Hematopoietic multipotent progenitor cell treated with erythropoietin and hydrocortisone succinate and interleukin-3 and kit ligand, for 8 days (in vitro differentiated cells): ENCODE measurements at places on chromosomes 2 and 18.

DNA sequence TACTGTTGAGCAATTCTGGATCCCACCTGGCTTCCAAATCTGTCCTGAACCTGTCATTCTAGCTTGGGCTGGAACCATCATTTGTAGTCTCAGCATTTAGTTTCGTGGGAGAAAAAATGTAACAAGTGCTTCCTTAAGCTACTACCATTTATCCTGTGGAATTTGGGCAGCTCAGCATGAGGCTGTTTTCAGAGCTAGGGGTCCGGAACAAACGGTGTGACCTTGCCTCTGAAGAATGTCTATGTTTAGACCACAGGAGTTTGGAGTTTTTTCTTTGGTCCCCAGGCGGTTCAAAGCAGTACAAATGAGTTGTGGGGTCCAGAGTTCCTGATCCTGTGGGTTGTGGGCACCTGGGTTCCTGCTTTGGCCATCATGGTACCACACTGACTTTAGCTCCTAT, 59.1 kb upstream of the TMEM178A start:
- DNase-seq, result no peak

DNA sequence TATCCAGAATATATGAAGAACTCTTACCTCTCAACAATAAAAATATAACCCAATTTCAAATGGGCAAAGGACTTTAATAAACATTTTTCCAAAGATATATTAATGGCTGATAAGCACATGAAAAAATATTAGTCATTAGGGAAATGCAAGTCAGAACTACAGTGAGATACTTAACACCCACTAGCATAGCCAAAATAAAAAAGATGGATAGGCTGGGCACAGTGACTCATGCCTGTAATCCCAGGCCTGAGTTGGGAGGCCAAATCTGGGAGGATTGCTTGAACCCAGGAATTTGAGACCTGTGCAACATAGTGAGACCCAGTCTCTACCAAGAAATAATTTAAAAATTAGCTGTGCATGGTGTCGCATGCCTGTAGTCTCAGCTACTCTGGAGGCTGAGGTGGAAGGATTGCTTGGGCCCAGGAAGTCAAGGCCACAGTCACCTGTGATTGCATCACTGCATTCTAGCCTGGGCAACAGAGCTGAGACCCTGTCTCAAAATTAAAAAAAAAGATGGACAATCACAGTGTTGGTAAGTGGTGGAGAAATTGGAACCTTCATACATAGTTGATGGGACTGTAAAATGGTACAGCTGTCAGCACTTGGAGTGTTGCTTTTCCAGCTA, 25.1 kb downstream of the MARCHF7 start:
- no peak for DNase-seq

DNA sequence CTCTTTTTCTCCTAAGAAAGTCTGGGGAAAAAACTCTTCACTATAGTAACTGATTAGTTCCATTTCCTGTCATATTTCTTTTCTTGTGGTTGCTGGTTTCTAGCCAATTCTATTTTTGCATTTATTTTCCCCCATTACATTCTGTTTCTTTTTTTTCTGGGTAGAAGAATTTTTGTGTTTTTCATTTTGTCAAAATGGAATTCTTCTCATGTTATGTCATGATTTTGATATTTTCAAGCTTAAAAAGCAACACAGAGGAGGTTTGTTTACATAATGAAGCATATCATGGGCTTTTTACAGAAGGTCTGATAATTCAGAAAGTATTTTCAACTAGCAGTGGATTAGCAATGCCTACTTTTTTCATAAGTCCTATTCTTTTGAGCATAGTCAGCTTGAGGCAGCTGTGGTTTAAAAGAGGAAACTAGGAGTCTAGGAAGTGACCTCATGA, 102.0 kb downstream of the MAP2 start:
- peak; percentile 20 for DNase-seq

DNA sequence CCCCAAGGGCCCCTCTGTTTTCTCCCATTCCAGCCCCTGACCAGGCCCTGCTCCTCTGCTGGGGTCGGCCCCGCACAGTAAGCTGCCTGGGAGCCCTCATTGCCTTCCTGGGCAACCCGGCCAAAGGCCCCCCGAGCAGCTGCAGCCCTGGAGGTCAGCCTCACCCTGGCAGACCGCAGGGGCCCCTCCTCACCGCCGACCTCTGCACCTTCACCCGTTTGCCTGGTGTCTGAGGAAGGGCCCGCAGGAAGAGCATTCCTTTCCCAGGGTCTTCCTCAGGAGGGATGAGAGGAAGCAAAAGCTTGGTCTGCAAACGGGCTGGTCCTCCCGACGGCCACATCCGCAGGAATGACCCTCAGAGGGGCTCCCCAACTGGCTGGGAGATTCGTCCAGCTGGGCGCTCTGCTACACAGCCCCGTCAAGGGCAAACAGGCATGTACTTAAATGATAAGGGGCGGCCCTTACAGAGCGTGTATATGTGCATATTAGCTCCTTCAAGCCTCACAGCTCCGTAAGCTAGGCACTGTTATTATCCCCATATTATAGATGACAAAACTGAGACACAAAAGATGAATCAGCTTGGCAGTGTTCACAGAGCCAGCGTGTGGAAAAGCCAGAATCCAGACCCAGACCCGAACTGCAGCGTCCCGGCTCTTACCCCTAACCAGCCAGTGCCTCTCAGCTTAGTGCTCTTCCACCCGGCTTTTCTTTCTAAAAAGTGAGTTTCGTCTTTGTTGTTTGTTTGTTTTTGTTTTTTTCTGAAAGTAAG, 52.8 kb downstream of the SLC4A1AP start:
- no peak for DNase-seq

DNA sequence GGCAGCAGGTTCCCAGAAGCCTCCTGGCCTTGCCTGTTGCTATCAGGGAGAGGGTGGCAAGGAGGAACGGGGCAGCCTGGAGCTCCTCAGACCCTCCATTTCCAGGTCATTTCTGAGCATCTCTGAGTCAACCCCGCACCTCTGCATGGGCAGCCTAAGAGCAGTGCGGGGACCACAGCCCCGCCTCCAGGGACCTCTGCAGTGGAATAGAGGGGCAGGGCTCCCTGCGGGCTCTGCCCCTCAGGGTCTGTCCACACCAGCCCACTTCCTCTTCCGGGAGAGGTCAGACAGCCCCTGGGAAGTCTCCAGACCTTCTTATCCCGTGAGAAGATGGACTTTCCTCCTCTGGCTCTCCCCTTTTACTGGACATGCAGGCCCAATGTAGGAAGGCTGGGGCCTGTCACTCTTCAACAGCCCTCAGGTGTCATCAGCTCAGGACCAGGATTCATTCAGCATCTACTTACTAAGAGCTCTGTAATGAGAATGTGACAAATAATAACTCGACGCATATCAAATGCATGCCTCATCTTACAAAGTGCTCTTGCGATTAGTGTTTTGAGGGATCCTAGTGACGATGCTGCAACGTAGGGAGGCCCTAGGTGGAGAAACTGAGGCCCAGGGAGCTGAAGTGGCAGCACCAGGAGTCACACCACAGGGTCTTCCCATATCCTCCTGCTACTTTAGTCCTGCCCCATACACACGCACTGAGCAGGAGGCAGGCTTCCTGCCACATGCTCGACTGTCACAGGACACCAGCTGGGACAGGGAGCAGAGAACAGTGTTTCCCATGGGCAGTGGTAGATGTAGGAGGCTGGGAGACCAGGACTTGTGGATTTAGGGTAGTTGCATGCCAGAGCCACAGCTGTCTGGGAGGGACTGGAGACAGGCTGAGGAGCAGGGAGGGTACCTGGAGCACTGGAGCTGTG, 28.0 kb downstream of the SH2D6 start:
- no peak for DNase-seq

- DNase-seq, result peak; percentile 86
Measured at GRCh38 chr18:45962461-45962860, 4.7 kb downstream of the EPG5 start.

DNA sequence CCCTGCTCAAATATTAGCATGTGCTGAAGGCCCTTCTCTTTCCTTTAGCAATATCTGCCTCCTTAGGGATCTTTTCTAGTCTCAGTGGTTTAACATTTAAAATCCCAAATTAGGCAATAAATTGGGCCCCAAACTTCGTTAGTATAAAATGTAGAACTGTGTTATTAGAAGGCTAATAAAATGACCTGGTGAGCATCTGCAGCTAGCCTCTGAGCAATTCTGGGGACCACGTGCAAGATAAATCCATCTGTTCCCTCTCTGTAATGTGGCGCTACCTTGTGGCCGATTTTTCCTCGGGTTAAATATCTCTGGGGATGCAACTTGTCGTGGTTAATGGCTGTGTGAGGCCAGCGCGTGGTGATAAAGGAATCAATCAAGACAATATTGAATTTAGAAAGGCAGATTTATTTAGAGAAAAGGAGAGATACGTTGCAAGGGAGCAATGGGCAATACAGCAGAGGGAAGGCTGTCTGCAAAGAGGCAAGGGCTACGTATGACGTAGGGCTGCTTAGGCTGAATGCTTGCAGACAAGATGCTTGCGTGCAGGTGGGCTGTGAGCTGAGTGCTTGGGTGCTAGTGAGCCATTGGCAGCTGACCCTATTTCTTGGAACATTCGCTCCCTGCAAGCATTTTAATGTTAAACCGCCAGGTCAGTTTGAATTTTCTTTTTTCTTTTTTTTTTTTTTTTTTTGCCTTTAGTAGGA, 18.5 kb upstream of the IL36G start:
- DNase-seq, result peak; percentile 39

DNA sequence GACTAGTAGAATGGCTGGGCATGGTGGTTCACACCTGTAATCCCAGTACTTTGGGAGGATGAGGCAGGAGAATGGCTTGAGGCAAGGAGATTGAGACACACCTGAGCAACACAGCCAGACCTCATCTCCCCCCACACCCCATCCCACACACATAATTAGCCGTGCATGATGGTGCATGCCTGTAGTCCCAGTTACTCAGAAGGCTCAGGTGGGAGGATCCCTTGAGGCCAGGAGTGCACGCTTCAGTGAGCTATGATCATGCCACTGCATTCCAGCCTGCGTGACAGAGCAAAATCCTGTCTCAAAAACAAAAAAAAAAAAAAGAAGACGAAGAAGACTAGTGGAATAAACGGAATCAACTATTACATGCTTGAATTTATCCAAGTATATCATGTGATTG, 150.0 kb downstream of the STK39 start:
- DNase-seq, result no peak

DNA sequence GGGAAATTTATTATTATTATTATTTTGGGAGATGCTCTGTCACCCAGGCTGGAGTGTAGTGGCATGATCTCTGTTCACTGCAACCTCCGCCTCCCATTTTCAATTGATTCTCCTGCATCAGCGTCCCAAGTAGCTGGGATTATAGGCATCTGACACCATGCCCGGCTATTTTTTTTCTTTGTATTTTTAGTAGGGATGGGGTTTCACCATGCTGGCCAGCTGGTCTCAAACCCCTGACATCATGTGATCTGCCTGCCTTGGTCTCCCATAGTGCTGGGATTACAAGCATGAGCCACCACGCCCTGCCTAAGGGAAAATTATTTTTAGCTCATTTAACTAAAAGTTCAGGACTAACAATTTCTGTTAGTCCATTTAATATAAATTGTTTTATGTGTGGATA, 109.2 kb upstream of the SESTD1 start:
- no peak for DNase-seq

DNA sequence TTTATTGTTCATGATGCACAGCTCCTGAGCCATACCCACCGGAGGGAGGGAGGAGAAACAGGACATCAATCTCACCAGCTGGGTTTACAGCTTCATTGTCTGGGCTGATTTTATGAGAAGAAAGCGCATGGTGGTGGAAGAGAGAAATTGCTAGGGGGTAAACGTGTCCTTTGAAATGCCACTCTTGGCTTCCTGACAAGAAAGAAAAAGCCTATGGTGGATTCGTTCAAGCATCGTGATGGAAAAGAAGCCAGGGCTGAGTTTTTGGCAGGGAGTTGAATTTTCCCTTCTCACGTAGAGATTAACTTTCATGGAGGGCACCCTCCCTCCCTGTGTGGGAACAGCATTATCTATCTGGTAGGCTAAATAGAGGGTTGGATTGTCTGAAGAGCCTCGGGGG, 502.0 kb downstream of the SLC4A3 start:
- no peak for DNase-seq

DNA sequence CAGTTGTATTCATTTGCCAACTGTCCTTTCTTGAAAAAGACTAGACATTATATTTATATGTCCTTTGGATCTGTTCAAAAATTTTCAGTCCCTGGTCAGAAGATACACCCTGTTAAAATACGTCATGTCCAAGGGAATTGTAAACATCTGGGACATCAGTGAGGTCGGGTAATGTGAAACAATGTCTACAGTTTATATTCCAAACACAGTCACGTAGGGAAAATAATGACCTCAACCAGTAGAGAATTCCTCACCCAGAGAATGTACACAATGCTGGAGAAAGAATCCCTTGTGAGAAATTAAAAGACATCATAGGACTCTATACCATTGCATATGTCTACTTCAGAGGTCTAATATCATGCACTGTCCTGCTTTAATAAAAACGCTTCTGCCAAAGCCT, 888.0 kb upstream of the CHAC2 start:
- DNase-seq, result no peak

GRCh38 chr2:5696945-5697521, 4.8 kb downstream of the SOX11 start:
- no peak for DNase-seq

DNA sequence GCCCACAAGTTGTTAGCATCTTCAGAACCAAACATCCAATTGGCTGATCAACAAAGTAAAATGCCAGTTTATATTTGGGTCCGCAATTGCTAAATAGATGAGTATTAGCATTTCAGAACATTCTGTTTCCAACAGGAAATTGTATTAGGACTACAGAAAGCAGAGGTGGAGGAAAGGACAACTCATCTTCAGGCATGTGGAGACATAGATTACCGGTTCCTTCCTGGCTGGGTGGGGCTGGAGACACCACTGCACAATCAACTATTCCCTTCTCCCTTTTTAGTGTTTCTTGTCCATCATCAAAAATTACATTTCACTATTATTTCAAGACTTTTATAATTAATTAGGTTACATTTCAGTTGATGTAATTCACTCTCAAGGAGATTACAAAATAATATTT, 83.8 kb downstream of the ADAM23 start:
- no peak for DNase-seq

DNA sequence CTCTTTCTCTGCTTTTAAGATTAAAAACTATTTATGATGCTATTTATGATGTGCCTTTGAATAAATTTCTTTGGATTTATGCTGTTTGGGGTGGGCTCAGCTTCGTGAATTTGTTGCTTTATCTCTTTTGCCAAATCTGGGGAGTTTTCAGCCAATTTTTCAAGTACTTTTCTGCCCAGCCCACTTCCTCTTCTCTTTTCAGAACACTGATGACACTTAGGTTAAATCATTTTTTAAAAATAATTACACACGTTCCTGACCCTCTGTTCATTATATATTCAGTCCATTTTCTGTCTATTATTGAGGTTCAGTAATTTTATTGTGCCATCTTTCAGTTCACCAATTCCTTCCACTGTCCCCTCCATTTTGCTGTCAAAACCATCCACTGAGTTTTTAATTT, 14.8 kb upstream of the BCL2L11 start:
- no peak for DNase-seq

- no peak for DNase-seq
Measured at GRCh38 chr2:124318913-124319312, 293.8 kb downstream of the CNTNAP5 start.

- no peak for DNase-seq
Measured at GRCh38 chr2:128492966-128493811, 174.5 kb upstream of the HS6ST1 start.

DNA sequence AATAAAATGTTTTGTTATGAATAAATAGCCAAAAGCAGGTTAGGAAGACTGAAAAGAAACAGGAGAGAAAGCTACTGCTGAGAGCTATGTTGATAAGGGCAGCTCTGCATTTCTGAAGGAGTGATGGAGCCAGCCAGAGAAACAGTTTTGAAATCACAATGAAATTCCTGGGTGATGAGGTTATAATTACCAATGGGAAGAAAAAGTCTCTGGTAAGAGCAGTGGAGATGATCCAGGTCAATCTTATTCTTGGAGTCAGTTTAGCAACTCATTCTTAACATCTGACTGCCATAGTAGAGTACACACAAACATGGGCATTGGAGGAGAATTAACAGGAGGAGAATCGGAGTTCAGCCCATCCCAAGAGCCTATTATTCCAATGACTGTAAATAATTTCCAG, 2.4 kb downstream of the ALKAL2 start:
- DNase-seq, result no peak
